ENCODE measurements at places on chromosomes 11 and 22. TPM values are rescaled to one million over a fixed set of nuclear protein-coding genes. Genes with fewer than 3 reads are reported as not detected.

GRCh38 chr11:13011466-13012055 lies 2.4 kb downstream of the RASSF10 start:
- no peak for DNase-seq

DNA sequence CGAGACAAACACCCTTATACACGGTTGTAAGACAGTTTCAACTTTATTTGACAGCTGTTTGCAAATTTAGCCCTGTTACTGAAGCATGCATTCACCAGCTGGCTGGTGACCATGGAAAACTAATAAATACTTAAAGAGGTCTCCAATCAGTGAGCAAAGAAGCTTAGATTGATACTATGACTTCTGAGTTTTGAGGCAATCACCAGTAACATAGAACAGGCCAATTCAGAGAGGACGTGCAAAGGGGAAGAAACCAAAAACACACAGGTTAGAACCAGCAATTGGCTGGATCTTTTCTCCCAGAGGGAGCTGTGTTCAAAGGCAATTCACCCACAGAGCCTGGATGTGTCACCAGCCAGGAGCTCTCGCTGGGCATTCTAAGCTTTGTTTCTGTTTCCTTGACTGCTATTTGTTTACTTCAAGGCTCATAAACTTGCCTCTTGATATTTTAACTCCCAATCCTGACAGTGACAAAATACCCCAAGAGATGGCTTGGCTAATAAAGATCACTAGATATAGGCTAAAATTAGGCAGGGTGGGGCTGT lies 113.6 kb upstream of the MTMR2 start:
- DNase-seq = no peak

- DNase-seq = no peak
These were observed 35.3 kb upstream of the LRRC32 start for GRCh38 chr11:76705826-76706225.

GRCh38 chr11:120134106-120134930 lies 3.6 kb downstream of the TRIM29 start:
- DNase-seq = no peak

- DNase-seq = no peak
These were observed 10.1 kb upstream of the SCN2B start for GRCh38 chr11:118186346-118187107.

DNA sequence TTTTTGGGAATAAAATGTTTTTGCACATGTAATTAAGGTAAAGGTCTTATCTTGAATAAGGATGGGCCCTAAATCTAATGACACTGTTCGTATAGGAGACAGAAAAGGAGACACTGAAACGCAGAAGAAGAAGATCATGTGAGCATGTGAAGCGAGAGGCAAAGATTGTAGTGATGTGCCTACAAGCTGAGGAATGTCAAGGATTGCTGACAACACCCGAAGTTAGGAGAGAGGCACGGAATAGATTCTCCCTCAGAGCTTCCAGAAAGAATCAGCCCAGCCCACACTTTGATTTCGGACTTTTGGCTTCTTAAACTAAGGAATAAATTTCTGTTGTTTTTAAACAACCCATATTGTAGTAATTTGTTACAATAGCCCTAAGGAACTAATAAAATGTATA lies 4.1 kb upstream of the BLID start:
- DNase-seq = no peak

- DNase-seq = no peak
These were observed 95.6 kb downstream of the CHST1 start for GRCh38 chr11:45569776-45570175.

GRCh38 chr11:27228232-27228905 lies 134.6 kb downstream of the CCDC34 start:
- no peak for DNase-seq

DNA sequence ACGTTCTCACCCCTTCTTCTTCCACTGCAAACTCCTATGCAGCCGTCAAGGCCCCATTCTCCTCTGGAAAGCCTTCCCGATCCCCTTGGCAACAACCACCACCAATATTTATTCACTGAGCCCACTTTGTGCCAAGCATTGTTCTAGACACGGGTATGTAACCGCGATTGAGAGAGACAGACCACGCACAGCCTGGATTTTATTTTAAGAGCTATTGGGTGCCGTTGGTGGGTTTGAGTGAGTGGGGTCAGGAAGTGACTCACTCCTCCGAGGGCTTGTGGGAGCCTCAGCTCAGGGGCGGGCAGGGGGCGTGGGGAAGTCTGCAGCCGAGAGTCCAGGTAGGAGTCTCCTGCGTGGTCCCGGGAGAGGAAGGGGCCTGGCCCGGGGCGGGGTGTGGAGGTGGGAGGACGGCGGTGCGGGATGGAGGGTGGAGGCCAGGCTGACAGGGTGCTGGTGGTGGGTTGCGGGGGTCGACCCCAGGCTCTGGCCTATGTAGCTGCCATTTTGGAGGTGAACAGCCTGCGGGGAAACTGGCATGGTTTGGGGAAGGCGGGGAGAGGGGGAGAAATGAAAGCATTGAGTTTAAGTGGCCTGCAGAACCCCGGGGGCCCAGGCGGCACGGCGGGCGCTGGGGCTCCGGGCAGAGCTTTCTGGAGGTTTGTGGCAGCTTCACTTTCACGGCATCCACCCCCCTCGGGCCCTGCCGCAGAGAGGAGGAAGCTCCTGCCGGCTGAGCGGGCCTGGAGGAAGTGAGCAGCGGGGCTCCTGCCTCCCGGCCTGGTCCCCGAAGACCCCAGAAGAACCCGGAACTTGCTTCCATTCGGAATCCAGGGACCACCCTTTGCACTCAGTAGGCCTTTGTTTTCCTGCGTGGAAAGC lies 547 bp downstream of the PARVG start:
- no peak for DNase-seq

- no peak for DNase-seq
These were observed 2.6 kb upstream of the C11orf91 start for GRCh38 chr11:33703234-33703633.

ME3 gene
- 36.0 TPM for polyA plus RNA-seq

POLDIP3 gene
- 125 TPM for polyA plus RNA-seq

OR8D4 gene
- polyA plus RNA-seq = not detected

MRPL17 gene
- polyA plus RNA-seq = 68.3 TPM
